ENCODE measurements at places on chromosomes 16 and 17.

DNA sequence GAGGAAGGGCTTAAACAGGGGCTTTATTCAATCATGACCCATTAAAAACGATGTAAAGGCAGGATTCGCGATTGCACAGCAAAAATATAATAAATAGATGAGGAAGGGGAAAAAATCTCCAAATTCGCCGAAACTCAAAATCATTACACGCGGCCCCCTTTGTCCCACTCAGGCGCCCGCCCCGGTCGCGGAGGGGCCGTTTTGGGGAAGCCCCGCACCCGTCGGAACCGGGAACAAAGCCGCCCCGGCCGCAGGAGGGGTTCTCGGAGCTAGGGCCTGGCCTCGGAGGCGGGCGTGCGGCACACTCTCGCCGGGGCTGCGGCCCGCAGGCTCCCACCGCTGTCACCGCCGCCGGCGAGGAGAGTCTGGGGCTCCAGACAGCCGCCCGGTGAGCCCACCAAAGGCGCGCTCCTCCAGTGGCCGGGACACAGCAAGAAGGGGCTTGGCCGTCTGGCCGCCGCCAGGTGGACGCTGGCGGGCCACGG lies 521 bp downstream of the C16orf87 start:
- DNase-seq, result peak; percentile 8

GRCh38 chr17:39716879-39717536 lies 13.3 kb downstream of the MIEN1 start:
- DNase-seq, result no peak

- no peak for DNase-seq
Observed at GRCh38 chr16:57882206-57882605, 79.9 kb upstream of the KIFC3 start.

- no peak for DNase-seq
Observed at GRCh38 chr16:15484662-15485061, 50.3 kb downstream of the BMERB1 start.

- no peak for DNase-seq
Observed at GRCh38 chr17:49859991-49860953, 12.4 kb upstream of the TAC4 start.

DNA sequence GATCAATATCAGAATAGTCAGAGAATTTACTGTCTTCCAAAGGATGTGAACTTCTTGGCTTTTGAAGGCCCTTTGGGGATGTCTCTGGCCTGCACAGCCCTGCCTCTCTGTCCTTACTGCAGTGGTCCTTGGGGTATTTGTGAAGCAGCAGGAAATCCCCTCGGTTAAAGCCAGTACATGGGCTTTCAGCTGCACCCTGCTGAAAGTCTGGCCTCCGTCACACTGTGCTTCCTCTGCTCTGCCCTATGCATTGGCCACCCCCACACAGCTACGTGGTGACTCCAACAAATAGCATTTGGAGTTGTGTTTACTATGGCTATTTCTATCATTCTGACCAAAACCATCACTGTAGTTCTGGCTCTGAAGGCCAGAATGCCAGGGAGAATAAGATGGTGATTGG lies 21.2 kb downstream of the SYCE1L start:
- no peak for DNase-seq

- DNase-seq, result no peak
Observed at GRCh38 chr17:73404246-73404645, 92.4 kb upstream of the CDC42EP4 start.

DNA sequence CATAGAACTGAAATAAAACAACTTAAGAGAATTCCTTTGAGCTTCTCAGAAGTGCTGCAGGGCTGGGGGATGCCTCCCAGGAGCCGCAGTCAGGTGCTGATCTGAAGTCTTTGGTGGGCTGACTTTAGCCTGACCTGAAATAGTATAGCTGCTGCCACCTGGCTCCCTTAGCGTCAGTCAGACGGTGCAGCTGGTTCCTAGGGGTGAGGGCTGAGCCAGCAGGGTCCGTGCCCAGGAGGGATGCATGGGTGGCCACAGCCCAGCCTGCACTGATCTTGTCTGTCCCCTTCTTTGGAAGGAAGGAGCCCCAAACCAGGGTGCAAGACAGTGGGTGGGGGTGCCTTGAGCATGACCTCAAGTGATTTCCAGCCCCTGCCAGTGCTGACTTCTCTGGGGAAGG lies 11.5 kb downstream of the MAPT start:
- no peak for DNase-seq

DNA sequence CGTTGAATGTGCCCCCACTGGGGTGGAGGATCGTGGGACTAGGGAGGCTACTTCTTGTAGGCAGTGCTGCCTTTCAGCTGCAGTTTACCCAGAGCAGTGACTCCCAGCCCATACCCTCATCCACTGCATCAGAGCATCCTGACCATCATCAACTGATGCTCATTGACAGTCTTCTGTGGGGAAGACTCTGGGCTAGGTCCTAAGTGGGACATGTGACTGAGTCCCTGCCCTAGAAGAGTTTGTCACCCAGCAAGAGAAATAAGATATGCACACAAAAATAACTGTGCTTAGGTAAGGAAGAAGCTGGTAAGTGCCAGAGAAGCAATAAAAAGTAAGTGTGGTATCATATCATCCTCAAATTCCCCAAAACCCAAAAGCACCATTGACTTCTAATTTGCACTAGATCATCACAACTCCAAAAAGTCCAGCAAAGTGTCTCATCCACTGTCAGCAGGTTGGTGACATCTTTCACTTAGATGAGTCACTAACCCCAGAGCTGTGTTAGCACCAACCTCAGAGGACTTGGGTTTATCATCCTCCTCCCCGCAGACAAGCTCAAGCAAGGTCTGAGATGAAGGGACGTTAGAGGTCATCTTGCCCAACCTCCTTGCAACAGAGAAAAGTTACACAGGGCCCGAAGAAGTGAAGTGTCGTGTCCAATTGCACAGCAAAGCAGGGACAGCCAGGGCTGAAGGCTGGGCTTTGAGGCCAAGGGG lies 99.0 kb downstream of the CCDC182 start:
- no peak for DNase-seq
